ENCODE measurements at places on chromosomes 11 and 22.

DNA sequence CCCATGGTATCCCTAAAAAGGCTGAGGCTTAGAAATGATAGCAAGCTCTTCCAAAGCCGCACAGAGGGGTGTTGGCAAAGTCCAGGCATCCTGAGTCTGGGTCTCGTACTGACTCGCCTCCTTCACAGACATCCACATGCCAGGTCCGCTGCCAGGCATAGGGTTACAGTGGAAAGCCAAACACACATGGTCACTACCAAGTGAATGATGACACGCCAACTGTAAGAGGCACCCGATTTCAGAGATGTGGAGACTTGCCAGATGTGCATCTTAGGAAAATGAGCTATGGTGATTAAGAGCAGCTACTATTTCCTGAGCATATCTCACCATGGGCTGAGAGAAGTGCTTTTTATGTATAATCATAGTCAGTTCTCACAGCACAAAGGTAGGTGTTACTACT, 314.9 kb downstream of the MIAT start:
- DNase-seq: no peak

DNA sequence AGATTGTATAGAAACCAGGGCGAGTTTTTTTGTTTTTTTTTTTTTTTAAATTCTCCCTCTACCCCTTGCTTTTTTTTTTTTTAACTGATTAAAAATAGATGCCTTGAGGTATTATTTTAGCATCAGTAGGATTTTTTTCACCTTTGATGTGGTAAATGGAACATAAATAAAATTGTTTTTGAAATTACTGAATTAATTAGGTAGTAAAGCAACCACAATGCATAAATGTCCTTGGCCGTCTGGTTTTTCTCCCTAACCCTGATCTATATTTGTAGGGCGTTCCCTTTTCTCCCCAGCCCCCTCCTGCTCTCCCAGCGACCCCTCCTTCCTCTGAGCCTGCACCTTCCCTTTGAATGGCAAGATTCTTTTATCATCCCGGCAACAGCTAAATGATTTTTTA, 107.8 kb downstream of the ZBTB16 start:
- DNase-seq: no peak

- DNase-seq: no peak
Measured at GRCh38 chr11:86736291-86737143, 63.8 kb upstream of the PRSS23 start.

- no peak for DNase-seq
Measured at GRCh38 chr22:23079814-23080521, 9.6 kb downstream of the GNAZ start.

DNA sequence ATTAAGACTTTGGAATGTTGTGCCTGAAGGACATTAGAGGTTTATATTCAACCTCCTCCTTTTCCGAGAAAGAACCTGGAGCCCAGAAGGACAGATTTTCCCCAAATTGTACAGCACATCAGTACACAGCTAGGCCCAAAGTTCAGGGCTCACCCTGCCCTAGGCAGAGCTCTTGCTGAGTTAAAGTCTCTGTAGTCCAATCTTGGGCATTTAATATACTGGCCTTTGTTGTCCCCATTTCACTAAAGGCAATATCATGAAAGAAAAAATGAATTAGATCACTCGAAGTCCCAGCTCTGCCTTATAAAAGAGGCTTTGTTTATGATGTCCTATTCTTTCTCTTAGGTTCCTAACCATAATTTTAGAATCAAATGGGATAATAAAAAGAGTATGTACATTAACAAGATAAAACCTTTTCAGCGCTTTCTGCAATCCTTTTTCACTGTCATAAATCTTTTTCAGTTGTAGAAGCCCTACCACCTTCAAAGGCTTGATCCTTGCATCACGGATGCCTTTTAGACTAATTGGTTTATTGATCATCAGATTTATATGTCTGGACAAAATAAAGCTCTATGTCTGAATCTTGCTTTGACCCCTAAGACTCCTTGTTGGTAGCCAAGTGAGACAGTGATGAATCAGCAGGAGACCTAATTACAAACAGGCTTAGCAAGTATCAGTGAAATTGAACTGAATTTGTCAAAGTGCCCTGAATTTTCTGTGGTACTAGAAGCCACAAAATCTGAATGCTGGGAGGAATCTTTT, 39.8 kb downstream of the RELT start:
- peak; percentile 62 for DNase-seq

DNA sequence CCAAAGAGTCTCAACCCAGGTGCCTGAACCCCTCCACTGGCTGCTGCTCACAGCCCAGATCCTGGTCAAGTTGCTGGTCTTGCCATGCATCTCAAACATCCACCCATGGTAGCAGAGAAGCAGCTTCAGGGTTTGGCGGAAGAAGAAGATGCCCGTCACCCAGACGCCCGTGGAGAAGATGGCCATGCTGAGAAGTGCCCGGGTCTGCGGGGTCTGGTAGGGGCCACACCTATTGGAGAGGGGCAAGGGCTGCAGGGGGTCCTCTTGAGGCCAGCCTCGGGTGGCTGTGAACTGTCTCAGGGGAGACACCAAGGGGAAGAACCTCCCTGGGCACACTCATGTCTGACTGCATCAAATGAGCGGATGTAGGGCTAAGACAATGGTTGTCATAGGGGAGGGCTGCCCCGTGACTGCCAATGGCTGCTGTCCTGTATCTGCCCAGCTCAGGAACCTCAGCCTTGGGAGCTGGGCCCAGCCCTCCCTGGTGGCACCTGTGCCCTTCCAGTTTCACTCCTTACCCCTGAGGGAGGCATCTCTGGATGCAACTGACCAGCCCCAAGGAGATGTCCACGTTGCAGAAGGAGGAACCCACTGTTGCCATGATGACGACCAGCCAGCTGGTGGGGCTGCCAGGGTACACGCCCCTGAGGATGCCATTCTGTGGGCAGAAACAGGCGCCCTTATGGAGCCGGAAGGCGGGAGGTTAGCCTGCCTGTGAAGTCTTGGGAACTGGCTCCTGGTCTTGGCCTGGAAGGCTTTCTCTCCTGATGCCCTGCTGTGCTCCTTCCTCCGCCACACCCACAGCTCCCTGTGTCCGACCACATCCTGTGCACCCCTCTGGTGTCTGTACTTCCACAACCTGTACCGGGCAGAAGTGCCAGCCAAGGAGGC, 1.2 kb downstream of the CPT1B start:
- DNase-seq: no peak

DNA sequence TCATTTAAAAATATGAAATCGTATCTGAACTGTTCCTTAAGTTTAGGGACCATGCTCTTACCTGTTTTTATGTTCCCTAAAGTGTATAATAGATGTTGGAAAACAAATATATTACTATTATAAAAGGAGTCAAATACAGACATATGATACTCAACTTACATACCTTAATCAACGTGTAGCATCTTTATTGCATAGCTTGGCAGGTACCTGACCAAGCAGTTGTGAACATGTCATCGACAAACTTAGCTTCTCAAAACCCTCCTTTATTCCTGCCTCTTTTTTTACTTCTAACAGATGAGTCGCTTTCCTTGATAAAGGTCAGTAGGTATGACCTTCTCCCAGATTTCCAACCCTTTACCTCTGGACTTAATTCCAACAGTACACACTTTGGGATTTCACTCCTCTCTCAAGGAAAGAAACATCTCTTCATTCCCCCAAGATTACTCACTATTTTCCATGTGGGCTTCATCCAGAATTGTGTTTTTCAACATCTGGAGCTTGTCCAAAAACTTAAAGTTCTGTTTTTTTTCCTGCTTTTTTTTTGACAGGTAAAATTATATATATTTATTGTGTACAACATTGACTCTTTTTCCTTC, 11.9 kb downstream of the HIPK3 start:
- peak; percentile 39 for DNase-seq

DNA sequence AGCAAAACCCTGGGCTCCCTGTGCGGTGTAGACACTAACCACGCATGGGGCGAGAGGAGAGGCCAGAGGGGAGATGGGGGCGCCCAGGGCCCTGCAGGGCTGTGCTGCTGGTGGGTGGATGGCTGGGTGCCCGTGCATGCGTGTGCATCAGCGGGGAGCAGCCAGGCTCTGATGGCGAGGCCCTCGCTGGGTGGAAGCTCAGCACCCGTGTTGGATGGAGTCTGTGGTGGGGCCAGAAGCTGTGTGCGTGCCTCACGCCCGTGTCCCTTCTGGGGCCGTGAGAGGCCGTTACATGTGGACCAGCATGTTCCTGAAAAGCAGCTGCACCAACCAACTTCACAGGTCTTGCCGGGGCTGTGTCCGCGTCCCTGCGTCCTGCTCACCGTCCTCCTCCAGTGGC, 33.4 kb downstream of the MUC6 start:
- DNase-seq: no peak

- DNase-seq: no peak
Measured at GRCh38 chr22:26131589-26132154, 37.6 kb upstream of the SEZ6L start.
